Stimulated activated CD4-positive, alpha-beta T cell treated with anti-CD3 and anti-CD28 coated beads, Interleukin-2, amount 100 ng/mL, for 48 hours (primary cell): ENCODE measurements at places on chromosomes 5 and 9.

- no peak for DNase-seq
Measured at GRCh38 chr5:163695830-163696578, 190.6 kb downstream of the MAT2B start.

GRCh38 chr5:140239939-140240700 lies 62.8 kb downstream of the PFDN1 start:
- DNase-seq: peak; percentile 63

DNA sequence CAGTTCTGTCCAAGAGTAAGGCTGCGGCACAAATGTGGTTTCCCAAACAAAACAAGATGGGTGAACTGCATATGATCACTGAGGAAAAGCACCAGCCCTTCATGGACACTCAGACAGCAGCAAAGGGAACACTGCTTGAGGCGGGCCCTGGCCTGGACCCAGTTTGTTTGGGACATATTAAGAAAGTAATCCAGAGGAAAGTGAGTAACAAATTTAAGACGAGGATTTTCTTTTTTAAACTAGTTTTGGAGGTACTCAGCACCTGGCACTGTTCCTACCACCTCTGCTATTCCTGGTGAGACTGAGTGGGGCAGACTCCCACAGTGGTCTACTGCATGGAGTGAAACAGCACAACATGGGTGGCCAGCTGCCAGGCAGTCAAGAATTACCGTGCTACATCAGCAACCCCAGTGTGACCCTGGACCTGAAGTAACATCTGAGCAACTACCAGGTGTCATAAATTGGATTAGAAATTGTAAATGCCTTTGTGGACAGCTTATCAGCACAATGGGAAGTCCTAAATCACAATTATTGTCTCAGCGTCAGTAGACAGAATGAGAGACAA lies 28.5 kb downstream of the P4HA2 start:
- DNase-seq: no peak

- no peak for DNase-seq
Measured at GRCh38 chr5:138096997-138097828, 13.4 kb downstream of the WNT8A start.

GRCh38 chr9:134358026-134358661 lies 31.9 kb downstream of the RXRA start:
- DNase-seq: no peak

- DNase-seq: no peak
Measured at GRCh38 chr5:89893546-89893945, 516.0 kb downstream of the CETN3 start.

GRCh38 chr5:4700069-4700468 lies 440.1 kb upstream of the ADAMTS16 start:
- DNase-seq: no peak

DNA sequence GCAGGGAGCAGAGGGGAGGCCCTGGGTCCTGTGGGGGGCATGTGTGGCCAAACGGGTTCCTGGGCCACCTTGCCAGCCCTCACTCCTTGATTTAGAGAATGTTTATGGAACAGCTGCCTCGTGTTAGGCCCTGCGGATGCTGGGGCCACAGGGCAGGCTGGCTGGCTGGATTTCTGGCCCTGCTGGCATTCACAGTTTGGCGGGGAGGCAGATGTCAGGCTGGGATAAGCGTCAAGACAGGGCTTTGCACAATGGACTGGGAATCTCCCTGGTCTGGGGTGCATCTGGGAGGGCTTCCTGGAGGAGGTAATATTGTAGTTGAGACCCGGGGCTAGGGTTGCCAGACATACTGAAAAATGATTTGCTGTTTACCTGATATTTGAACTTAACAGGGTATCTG lies 13.8 kb downstream of the NCS1 start:
- DNase-seq: no peak
